ENCODE measurements at places on chromosomes 7 and 10.

- DNase-seq, result no peak
Observed at GRCh38 chr7:40403703-40404476, 269.1 kb downstream of the SUGCT start.

GRCh38 chr10:72244573-72245038 is 28.5 kb upstream of the ASCC1 start:
- no peak for DNase-seq

DNA sequence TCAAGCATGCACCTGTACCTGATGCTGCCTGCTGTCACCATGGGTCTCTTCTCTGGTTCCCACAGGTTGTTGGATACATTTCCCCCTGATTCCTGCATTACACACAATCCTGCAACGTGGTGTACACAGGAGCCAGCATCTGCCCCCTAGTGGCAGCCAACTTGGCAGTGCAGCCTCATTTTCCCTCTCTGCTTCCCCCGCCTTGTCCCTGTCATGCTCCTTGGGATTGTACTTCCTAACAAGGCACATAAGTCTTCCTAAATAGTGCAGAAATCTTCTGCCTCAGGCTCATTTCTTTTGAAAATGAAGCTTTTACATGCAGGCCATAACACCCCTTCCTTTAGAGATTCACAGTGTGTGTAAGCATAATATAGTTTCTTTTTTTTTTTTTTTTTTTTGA is 387.5 kb downstream of the CCSER2 start:
- peak; percentile 23 for DNase-seq

DNA sequence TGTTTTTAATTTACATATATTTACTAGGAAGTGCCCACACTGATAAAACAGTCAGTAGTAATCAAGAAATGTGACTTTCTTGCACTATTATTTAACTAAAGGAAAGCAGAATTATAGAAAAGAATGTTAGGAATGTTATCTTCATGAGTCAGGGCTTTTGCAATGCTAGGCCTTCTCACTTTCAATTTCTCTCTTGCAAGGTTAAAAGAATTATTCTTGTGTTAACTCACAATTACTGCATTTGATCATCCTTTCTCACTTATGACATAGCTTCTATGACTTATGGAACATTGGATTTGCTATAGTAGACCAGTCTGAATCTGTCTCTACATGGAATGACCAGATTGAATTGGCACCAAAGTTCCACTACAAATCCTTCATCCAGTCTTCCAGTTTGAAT is 192.4 kb downstream of the SDK1 start:
- no peak for DNase-seq

DNA sequence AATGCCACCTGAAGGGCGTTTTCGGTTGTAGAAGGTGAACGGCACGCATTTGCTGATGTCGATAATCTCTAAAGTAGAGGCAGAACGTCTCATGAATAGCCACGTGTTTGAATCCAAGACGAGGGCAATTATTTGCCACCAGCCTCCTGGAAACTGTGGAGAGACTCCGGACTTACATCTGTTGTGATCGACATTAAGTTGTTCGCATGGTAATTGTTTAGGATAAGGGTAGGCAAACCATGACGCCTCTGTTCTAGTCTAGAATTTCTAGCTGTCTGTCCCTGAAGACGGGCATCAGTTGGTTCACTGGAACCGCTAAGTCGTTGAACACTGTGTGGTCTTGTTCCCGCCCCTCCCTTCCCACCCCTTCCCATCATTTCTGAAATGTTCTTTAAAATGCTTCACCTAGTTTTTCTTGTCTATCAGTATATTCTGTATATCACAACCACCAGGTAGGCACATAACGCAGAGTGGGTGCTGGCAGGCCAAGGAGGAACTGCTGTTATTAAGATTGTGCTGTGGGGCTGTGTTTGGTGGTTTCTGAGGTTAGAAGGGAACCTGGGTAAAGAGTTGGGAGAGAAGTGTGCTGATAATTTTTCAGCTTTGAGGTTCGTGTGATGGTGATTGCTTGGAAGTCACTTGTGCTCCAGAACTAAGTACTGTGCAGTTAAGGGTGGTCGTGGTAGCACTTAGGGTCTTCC is 1.2 kb downstream of the UBE3C start:
- DNase-seq, result no peak

- DNase-seq, result no peak
Observed at GRCh38 chr10:64458306-64458705, 937.1 kb downstream of the REEP3 start.

DNA sequence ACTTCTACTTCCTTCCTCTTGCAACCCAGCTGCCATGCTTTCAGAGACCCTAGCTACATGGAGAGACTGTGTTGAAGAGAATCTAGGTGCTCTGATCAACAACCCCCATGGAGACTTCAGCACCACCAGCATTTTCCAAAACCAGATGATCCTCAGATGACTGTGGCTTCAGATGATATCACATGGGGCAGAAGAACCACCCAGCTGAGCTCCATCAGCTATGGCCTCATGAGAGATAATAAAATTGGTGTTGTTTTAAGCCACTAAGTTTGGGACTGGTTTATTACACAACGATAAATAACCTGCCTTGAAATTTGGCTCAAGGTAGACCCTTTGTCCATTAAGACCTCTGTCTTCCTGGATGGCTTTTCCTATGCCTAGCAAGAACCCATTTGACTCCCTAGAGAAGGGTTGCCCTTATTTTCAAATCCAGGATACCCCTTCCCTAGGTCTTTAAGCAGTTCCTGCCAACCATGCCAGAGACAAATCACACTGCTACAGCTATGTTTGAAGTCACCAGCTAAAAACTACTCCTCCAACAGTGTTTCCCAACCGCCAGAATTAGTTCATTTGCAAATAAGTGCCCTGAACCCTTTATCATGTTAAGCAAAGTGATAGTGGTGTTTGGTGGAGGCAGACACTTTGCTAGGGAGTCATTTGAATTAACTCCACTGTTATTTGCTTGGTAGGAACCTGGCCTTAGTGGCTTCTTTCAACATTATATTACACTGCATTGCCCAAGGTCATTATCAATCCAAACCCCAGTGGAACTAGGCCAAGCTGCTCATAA is 136.9 kb upstream of the PALS2 start:
- no peak for DNase-seq

DNA sequence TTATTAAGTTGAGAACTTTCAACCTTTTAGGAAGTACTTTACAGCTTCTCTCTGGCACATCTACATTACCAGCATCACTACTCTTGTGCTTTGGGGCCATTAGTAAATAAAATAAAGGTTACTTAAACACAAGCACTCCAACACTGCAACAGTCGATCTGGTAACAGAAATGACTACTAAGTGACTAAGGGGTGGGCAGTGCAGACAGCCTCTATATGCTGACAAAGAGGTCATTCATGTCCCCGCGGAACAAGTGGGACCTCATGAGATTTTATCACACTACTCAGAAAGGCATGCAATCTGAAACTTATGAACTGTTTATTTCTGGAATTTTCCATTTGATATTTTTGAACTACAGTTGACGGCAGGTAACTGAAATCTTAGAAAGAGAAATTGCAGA is 111.3 kb upstream of the DNAJB12 start:
- DNase-seq, result no peak

GRCh38 chr7:98795741-98796493 is 73.9 kb downstream of the TMEM130 start:
- no peak for DNase-seq

- DNase-seq, result no peak
Observed at GRCh38 chr10:71957546-71958275, 6.5 kb upstream of the CHST3 start.

DNA sequence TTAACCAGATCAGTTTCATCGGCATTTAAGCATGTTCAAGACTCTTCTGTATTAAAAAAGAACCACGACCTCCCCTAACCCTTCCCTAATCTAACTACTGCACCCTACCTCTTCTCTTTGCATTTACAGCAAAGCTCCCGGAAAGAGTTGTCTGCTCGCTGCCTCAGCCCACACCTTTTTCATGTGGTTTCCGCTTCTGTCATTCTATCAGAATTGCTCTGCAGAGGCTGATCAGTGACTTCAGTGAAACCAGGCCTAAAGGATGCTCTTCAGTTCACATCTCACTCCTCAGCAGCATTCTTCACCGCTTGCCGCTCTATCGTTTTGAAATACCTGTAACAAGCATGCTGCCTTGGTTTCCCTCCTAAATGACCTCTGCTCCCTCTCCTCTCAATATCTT is 160.9 kb downstream of the SDK1 start:
- no peak for DNase-seq

DNA sequence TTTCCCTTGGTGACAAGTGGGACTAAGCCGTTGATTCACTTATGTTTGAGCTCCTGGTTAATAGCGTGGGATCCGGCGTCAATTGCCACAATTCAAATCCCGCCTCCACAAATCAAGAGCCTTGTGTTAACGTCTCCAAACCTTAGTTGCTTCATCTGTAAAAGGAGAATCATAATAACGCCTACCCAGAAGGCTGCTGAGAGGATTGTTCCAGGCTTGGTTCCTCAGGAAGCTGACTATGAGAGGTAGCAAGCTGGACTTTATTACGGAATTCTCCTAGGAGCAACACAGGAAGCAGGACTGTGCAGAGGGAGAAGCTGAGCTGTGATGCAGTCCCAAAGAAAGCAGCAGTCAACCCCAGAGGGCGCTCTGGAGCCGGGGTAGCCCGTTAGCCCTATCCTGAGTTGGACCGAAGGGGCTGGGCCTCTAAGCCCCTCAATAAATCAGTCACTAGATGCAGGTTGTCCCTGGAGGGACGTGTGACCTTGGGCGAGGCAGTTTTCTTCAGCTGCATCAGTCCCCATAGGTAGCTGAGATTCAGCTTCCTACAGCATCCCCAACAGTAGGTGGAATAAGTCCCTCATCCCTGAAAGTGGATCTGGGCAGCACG is 6.9 kb upstream of the BAG3 start:
- no peak for DNase-seq
